ENCODE measurements at places on chromosomes 13 and 19.
A peak's percentile ranks its signal among the peaks of the same experiment; 100 is the strongest.

- no peak for DNase-seq
Measured at GRCh38 chr13:40790154-40790616, 774 bp downstream of the SLC25A15 start.

DNA sequence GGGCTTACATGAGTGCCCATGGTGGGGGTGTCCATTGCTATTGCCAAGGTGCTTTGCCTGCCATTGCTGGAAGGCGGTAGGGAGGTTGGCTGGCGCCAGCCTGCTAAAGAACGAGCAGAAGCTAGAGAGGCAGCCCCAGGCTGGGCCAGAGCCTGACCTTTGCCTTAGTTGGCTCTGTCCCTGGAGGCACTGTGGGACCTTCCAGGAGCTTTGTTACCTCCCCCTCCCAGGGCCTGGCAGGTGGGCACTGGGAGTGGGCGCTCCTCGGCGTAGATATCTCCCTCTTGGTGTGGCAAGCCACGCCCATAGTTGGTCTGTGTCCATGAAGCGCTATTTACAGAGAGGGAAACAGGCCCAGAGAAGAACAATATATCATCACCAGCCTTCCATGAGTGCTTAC lies 2.3 kb upstream of the SLC25A42 start:
- no peak for DNase-seq

DNA sequence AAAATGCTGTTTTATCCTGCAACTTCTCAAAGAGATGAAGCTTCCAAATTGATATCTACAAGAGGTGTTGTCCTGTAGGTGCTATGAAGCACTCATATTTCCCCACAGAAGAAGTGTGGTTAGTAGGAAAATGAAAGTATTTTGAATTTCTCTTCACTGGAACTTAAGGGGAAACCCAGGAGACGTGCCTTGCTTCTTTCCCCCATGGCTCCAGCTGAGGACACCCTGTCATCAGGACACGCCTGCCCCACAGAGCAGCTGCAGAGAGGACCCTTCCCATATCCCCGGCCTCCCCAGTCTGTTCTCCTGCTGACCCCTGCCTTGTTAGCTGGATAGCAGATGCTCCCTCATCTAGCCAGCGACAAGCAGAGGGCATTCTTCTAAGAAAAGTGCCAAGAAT lies 371.3 kb downstream of the COG6 start:
- peak; percentile 61 for DNase-seq

DNA sequence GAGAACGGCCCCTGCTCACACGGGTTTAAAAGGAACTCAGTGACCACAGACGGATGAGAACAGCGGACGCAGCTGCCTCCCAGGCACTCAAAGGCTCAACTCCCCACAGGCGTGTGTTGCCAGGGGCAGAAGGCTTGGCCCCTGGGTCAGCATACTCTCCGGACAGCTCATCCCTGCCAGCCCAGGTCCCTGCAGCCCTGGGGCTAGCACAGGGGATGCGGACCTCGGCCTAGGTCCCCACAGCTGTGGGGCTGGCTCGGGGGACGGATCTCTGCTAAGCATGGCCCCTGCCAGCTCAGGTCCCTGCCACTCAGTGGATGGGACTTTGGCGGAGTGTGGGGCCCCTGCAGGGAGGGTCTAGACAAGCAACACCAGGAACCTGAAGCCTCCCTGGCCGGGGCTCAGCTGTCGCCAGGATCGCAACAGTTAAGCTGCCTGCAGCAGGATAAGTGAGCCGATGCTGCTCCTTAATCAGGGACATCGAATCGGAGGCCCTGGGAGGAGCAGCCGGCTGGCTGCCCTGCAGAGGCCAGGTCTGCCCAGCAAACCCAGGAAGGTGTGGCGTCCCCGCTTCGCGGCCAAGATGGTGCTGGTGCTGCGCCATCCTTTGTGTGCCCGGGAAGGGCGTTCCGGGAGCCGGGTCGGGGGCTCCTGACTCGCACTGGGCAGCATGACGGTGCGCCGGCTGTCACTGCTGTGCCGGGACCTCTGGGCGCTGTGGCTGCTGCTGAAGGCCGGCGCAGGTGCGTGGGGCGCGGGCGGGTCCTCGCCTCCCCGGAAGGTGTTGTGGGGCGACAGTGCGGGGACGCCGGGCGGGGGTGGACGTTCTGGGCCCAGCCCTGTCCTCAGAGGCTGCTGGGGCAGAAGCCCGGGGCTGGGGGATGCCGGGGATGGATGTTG lies 32.5 kb downstream of the MCF2L start:
- DNase-seq = no peak

GRCh38 chr13:65470781-65471180 lies 1759.4 kb downstream of the PCDH9 start:
- DNase-seq = no peak

DNA sequence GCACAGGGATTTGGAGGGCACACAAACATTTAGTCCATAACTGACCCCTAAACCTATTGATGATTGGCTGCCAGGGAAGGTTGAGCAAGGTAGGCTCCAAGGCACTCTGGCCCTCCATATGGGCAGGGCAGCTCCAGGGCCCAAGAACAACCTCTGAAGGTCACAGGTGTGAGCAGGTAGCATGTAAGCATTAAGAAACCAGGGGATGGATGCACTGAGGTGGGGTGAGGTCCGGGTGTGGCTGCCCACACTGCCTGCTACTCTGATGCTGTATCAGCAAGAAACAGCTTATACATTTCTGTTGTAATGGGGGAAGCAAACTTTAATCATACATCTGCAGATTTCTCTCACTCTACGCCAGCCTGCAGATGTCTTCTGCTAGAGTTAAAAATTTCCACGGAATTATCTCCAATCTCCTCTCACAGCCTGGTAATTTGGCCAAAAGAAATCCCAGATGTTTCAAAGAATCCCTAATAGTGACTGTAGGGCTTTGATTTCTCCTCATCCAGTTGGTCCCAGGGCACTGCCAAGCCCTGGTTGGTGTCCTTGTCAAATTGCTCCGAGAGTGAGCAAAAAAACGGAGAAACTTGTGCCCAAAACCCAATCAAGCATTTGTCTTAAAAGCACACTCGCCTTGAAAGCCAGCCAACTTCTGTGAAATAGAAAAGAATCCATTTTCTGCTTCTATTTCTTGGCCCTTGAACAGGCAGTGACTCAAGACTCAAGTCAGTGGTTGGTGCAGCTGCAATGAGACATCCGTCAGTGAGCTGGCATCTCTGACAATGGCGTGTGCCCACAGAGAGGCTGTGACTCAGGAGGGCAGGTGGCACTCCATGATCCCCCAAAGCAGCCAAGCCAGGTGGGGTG lies 72.5 kb upstream of the MRI1 start:
- no peak for DNase-seq

GRCh38 chr19:29800100-29800825 lies 11.5 kb upstream of the CCNE1 start:
- DNase-seq = no peak

DNA sequence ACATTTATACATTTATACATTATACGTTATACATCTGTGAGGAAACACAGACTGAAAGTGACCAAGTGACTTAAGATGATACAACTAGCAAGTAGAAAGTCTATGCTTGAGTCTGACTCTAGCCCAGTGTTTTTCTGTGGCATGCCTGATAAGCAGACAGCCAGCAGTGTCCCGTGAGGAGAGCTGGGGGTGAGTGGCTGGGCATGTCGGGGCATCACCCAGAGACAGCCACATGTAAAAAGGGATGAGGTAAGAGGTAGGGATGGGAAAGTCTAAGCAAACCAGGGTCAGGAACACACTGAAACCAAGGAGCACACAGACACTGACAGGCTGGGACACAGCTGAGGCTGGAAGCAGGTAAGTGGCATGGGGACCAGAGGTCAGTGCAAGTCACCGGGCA lies 333.2 kb downstream of the FOXO1 start:
- no peak for DNase-seq

GRCh38 chr19:336067-336614 lies 8.5 kb downstream of the MIER2 start:
- DNase-seq = no peak

GRCh38 chr19:679418-680286 lies 3.5 kb downstream of the FSTL3 start:
- peak; percentile 62 for DNase-seq

DNA sequence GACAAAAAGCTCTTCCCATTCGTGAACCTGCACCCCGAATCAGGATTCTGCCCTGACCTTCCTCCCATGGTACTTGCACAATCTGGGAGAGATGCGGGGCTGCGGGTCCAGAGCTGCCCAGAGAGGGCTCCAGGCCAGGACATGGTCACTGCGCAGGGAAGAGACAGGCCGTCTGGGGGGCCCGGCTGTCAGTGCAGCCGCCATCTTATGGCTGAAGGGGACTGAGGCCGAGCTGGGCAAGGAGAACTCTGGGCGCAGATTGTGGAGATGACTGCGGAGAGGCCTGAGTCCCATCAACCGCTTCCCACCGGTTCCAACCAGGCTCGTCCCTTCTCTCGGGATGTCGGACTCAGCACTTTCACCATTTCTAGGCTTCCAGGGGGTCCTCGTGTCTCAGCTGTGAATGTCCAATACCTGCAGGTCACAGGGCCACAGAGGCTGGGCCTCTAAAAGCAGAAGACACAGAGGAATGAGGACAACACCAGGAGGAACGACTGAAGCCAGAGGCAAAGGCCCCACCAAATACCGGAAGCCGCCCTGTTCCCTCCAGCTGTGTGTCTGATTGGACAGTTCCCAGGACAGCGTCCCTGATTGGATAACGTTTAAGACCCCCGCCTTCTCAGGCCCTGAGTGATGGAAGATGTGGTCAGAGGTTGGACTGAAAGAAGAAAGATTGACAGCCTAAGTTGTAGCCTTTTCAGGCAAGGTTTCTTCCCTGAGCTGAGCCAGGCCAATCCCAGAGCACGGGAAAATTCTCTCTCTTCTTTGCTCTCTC lies 117.1 kb upstream of the ZNF91 start:
- no peak for DNase-seq

- DNase-seq = no peak
Measured at GRCh38 chr19:47489072-47489914, 5.3 kb upstream of the KPTN start.

GRCh38 chr13:107117327-107118012 lies 549.5 kb upstream of the ARGLU1 start:
- DNase-seq = no peak
